ENCODE measurements at places on chromosomes 1 and 21.

DNA sequence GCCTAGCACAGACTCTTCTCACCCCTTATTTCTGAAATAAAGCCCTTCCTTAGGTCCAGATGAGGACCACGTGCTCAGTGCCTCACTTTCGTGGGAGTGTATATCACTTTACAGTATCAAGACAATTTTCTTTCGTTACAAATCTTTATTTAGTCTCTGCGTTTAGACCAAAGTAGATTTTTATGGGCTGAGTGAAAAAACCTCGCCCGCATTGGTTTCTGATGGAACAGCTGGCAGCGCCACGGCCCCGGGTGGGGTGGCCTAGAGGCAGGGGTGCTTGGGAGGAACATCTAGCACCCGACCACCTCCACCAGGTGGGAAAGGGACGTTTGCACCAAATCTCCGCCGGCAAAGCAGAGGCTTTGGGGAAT, 7.6 kb downstream of the SIM2 start:
- DNase-seq = no peak

GRCh38 chr1:9311029-9311428, 18.3 kb downstream of the SPSB1 start:
- no peak for DNase-seq

DNA sequence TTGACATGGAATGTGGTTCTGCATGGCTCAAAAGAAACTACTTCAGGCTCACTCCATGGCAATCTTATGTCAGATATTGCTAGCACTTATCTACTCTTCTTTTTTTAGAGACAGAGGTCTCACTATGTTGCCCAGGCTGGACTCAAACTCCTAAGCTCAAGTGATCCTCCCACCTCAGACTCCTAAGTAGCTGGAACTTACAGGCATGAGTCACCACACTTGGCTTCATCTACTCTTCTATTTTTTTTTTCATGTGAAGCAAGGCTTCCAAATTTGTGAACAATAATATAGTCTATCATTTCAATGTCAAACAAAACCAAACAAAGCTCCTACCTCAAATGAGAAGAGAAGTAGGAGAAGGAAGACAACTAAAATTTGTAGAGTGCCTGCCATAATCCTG, 7.5 kb upstream of the PSEN2 start:
- no peak for DNase-seq

GRCh38 chr1:17440074-17440826, 773 bp upstream of the RCC2 start:
- DNase-seq = no peak

GRCh38 chr1:113993072-113993471, 13.8 kb downstream of the OLFML3 start:
- DNase-seq = no peak

DNA sequence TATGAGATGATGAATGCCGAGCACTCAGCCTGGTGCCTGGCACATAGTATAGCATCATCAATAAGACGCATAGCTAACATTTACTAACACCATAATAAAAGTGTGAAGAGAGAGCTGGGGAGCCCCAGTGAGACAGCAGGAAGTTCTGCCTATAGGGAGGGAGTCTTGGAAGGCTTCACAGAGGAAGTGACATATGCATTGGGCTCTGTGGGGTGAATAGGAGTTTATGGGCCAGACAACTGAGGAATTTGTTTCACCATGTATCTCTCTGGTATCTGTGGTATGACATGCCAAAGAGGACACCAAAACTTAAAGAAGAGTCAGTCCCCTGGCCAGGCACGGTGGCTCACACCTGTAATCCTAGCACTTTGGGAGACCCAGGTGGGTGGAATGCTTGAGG, 118.3 kb upstream of the TMEM51 start:
- DNase-seq = no peak

DNA sequence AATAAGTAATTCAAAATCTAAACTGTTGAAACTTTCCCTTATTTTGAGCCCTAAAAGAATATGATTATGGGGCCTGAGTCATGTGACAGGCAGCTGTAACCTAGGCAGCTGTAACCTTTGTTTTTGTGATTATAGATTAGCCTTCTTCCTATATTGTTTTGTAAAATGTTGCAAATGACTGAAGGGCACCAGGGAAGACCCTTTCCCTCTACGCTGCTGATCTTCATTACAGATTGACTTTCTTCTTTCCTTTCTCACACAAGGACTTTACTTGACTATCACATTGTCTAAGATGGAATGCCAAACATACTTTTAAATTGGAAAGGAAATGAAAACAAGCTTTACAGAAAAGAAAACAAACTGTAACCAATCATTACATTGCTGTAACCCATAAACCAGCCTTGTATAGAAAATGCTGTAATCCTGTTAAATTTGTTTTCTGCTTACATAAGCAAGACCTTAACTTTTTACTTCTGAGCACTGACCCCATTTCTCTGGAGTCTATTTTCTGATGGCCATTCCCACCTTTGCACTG, 242.2 kb downstream of the RGS7 start:
- DNase-seq = no peak

- no peak for DNase-seq
Measured at GRCh38 chr1:3069491-3070308, 697 bp downstream of the PRDM16 start.

GRCh38 chr1:155893389-155894142, 17.6 kb downstream of the RIT1 start:
- peak; percentile 33 for DNase-seq

DNA sequence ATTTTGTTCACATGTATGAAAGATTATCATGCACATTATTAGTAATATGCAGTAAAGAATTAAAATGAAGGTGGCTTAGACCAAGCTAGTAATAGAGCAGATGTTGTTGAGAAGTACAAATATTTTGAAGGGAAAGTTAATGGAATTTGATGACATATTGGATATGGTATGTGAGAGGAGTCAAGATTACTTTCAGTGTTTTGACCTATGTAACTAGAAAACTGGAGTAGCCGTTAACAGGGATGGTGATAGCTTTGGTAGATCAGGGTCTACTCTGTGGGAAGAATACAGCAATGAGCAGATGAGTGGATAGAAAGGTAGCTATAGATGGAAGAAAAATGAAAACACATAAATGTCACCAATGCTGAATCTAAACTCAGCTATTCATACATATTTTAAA, 163.2 kb upstream of the LRRC7 start:
- no peak for DNase-seq

DNA sequence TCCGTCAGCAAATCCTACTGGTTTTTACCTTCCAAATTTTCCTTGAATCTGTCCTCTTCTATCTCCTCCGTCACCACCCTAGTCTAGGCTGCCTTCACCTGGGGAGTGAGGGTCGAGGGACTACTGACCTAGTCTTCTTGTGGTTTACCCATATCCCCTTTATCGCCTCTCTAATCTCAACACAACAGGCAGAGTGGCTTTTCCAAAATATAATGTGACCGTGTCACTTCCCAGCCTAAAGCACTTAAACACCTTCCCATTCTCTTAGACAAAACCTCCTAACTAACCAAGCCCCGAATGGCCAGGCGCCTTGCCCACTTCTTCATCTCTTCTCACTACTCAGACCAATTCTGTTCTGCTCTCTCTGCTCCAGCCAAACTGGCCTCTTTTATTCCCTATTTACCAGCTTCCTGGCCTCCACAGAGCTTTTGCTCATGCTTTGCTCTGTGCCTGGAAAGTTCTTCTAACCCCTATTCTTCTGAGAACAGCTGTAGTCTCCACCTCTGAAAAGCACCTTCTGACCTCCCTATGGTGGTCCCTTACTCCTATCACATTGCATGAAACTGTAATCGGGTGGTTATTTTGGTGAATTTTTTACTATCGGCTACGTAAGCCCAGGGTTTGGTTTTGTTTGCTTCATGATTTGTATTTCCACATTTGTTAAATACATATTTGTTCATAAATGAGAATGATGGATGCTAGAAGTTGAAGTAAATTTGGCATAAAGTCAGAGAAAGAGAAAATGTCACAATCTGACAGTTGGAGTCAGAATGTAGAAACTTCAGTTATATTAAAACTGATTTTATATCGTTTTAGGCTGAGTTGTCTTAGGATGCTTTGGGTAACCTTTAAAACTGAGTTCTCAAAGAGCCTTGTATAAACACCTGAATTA, 1.2 kb upstream of the NBPF1 start:
- peak; percentile 1 for DNase-seq

DNA sequence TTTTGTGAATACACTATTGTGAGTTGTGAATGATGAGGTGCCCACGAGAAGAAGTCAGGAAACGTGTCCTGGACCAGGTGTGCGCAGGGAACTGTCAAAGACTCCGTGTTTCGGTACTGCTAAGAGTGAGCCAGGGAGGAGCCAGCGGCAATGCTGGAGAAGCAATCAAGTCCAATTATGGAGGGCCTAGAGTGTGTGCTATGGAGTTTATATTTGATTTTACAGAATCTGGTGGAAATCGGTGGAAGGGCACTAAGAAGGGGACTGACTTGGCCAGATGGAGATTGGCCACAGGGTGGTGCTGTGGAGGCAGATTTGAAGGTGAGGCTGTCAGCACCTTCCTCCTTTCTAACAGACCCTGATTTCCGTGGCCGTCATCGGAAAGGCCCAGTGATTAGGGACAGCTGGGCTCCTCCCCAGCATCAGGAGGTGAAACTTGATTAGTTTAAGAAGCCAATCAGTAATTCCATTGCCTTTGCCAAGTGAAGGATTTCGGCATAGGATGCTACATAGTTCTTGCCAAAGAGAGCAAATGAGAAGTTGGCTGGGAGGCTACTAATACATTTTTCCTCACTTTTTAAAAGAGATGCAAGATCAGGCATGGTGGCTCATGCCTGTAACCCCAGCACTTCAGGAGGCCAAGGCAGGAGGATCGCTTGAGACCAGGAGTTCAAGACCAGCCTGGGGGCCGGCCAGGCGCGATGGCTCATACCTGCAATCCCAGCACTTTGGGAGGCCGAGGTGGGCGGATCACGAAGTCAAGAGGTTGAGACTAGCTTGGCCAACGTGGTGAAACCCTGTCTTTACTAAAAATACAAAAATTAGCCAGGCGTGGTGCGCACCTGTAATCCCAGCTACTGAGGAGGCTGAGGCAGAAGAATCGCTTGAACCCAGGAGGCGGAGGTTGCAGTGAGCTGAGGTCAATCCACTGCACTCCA, 7.0 kb downstream of the PTCH2 start:
- DNase-seq = peak; percentile 97

DNA sequence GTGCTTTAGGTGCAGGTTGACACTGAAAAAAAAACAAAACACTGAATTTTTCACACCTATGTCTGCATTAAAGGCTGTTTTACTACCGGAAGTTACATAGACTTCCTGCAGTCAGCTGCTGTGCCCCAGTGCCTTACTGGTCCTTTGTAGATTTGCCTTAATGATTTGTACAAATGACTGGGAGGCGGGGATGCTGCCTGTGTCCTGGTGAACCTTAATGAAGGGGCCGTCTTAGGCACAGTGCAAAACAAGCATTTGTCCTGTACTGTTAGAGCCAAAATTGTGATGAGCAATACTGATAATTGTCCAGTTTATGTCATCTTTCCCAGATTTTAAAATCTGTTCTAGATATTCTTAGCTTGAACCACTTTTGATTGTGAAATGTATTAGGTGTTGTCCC, 90.9 kb upstream of the PGD start:
- peak; percentile 27 for DNase-seq

DNA sequence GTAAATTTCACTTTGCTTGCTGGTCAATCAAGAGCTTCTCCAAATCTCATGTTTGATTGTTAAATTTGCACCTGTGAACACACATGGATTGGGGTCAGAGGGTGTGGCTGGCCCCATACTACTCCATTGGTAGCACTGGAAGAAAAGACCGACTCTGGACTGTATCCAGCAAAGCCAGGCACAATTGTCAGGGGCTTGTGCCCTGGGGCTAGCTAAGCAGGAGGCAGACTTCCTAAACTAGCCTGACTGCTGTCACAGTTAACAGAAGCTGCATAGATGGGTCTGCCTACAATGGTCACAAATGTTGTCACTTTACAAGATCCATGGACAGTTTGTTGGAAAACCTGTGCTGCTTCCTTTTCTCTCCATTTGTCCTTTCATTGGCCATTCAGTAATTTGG, 421.0 kb downstream of the DSCAM start:
- no peak for DNase-seq

GRCh38 chr1:83810144-83810543, 188.8 kb downstream of the TTLL7 start:
- no peak for DNase-seq

DNA sequence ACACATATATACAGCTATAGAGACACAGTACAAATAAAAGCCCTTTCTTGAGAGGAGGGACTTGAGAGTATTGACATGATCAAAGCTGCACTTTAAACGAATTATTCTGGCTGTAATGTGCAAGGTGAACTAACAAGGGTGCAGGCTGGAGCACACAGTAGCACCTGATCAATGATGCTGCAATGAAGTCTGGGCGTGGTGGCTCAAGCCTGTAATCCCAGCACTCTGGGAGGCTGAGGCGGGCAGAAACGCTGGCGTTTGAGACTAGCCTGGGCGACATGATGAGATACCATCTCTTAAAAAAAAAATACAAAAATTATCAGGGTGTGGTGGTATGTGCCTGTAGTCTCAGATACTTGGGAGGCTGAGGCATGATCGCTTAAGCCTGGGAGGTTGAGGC, 14.1 kb upstream of the CTH start:
- DNase-seq = no peak

- DNase-seq = no peak
Measured at GRCh38 chr1:230895452-230895851, 27.1 kb upstream of the C1orf198 start.

GRCh38 chr21:37711286-37711829, 204.9 kb downstream of the KCNJ6 start:
- no peak for DNase-seq

DNA sequence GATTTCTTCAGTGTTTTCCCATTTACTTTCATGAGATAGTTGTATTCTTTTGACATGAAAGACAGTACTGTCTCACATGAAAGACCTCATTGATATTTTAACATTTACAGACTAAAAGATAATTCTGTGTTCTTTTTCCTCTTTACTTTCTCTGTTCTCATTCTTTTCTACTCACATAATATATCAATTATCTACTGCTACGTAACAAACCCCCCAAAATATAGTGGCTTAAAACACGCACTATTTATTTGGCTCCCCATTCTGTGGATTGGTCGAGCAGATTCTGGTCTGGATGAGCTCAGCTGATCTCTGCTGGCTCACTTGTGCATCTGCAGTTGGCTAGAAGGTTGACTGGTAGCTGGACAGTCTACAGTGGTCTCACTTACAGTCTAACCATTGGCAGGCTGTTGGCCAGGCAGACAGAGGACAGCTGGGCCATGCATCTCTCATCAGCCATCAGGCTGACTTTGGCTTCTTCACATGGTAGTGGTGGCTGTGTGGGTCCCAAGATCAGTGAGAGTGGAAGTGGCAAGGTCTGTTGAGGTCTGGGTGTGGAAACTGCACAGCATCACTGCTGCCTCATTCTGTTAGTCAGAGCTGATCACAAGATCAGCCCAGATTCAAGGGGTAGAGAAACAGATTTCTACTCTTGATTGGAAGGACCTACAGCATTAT, 63.2 kb downstream of the MPZL1 start:
- peak; percentile 16 for DNase-seq

DNA sequence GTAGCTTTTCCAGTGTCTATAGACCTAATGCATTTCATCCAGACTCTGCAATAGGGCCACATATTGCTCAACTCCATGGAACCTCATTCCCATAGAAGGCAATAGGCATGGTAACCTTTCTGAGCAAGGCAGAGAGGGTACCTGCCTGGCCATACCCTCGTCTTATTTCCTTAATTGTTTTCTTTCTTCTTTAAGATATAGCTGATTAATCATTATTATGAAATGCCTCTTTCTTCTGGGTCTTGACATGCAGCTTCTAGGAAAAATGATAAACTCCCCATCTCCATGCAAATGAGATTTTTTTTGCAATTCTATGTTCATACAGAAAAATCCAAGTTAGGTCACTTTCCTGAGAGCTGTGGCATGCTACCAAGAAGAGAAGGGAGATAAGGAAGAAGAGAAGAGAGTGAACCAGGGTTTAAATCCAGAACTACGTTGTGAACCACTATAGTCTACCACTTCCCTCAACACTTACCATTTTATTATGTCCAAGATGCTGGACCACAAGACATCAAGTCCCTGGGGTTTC, 33.0 kb upstream of the IL20 start:
- DNase-seq = no peak

Data from activated CD8-positive, alpha-beta T cell treated with anti-CD3 and anti-CD28 coated beads for 36 hours (primary cell).